Activated naive CD8-positive, alpha-beta T cell treated with anti-CD3 and anti-CD28 coated beads, Interleukin-2, amount 10 ng/mL, durations not matched to agents 7 days and 5 days (primary cell): ENCODE measurements at places on chromosomes 7 and 10.

DNA sequence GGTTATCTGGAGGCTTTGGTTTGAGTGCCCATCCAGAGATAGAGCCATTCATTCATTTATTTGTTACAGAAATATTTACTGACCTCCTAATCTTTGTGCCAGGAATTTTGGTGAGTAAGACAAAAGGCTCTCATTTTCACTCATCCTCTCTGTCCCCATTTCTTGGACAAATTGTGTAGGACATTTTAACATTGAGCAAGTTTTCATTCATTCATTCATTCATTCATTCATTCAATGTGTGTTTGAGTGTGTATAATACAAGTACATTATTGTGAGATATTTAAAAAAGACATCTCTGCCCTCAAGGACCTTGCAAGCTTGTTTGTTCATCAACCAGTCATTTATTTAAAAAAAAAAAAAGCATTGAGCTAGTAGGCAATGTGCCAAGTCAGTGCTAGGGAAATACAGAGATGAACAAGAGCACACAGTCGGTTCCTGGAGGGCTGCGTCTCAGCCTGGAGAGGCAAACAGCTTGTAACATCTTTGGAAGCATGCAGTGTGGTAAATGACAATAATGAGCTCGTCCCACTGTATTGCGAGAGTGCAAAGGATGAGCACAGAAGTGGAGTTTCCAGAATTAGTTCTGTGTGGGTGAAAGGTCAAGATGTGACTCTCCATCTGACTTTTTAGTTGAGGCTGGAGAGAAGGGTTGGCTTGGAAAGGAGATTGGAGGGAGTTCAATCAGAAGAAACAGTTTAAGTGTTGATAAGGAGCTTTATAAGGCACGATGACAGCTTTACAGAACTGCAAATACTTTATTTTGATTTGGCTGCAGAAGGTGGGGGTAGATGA is 50.5 kb upstream of the HBP1 start:
- DNase-seq = no peak

DNA sequence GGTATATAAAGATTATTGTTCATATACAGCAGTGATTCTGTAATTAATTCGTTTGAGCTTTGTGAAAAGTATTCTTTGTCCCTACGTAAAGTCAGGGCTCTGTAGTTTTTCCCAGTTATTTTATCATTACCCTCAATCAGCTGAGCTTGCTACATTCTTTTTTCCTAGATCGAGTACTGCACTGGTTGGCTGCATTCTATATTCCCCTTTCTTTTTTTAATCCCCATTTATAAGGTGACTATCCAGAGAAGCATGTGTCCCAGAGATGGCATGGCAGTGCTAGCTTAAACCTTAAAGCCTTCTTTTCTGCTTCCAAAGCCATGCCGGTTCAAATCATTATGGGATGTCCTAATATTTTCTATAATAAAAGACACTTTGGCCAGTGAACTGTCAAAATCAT is 230.1 kb upstream of the CELF2 start:
- no peak for DNase-seq

DNA sequence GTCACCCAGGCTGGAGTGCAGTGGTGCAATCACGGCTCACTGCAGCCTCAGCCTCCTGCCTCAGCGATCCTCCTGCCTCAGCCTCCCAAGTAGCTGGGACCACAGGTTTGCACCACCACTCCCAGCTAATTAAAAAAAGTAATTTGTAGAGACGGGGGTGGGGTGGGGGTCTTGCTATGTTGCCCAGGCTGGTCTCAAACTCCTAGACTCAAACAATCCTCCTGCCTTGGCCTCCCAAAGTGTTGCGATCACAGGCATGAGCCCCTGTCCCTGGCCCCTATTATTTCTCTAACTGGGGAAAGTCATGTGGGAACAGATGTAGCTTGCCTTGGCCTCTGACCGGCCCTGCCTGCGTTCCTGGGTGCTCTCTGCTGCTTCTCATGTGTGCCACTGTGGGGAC is 178.7 kb downstream of the RNF216 start:
- DNase-seq = no peak

GRCh38 chr7:80740778-80741545 is 102.5 kb downstream of the CD36 start:
- DNase-seq = no peak

GRCh38 chr7:159070431-159071148 is 74.1 kb downstream of the VIPR2 start:
- no peak for DNase-seq

- no peak for DNase-seq
Observed at GRCh38 chr10:110409488-110409887, 88.2 kb upstream of the DUSP5 start.

GRCh38 chr10:127919418-127920271 is 12.7 kb downstream of the PTPRE start:
- DNase-seq = no peak

- no peak for DNase-seq
Observed at GRCh38 chr10:124736491-124737136, 7.6 kb downstream of the FAM53B start.

DNA sequence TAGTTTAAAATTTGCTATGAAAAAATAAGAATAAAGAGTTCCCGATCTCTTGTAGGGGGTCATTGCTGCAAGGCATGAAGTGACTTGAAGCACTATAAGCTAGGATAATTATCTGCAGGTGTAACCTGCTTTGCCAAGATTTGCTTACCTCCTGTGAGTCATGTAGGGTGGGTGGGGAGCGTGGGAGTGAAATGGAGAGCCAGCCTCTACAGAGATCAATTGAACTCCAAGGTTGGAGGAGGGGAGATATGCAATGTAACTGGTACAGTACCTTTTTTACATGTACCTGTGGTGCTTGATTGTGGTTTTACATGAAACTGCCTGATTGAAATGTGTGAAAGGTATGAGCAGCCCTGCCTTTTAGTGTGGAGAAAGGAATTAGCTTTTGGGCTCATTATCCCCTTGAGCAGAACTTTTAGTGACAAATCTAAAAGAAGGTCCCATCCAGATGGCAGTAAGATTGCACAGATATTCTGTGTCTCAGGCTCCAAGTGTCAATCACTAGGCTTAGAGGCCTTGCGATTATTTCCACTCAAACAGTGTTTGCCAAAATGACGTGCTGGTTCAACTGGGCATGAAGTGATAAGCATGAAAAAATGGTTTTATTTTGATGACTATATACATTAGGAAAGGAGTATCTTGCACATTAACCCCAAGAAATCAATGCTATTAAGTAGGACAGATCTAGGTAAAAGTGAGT is 138.6 kb upstream of the GRB10 start:
- no peak for DNase-seq

- no peak for DNase-seq
Observed at GRCh38 chr10:76035206-76036110, 604.0 kb downstream of the LRMDA start.

- no peak for DNase-seq
Observed at GRCh38 chr7:64637521-64638445, 28.1 kb upstream of the ZNF107 start.

DNA sequence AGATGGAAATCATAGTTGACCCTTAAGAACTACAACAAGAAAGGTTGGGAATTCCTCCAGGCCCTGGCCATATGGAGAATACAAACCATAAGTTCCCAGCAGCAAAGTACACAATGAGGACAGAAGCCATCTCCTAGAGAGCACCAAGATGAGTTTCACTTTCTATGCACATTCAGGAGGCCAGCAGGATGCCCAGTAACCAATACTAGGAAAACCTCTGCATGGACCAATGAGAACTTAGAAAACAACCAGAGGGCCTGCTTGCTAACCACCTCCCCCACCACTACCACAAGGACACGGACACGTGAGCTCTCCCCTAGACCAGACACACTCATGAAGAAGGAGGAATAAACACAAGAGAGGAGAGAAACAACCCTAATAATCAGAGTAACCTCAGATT is 56.3 kb downstream of the IFIT5 start:
- DNase-seq = no peak

DNA sequence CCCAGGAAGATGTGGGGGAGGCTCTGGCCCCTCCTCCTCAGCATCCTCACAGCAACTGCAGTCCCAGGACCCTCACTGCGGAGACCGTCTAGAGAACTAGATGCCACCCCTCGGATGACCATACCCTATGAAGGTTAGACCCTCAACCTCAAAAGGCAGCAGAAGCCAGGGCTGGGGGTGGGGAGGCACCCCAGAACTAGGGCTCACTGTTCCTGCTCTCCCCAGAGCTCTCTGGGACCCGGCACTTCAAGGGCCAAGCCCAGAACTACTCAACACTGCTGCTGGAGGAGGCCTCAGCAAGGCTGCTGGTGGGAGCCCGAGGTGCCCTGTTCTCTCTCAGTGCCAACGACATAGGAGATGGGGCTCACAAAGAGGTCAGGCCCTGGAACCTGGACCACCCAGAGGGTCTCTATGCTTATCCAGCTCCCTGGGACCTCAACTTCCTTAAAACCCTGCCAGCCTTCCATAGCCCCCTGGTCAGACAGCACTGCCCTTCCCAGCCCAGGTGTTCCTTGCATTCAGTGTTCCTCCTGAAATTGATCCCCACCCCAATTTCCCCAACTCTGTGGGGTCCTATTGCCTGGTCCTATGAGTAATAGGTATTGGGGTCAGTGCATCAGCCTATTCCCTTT is 3.7 kb downstream of the SEMA4G start:
- no peak for DNase-seq

DNA sequence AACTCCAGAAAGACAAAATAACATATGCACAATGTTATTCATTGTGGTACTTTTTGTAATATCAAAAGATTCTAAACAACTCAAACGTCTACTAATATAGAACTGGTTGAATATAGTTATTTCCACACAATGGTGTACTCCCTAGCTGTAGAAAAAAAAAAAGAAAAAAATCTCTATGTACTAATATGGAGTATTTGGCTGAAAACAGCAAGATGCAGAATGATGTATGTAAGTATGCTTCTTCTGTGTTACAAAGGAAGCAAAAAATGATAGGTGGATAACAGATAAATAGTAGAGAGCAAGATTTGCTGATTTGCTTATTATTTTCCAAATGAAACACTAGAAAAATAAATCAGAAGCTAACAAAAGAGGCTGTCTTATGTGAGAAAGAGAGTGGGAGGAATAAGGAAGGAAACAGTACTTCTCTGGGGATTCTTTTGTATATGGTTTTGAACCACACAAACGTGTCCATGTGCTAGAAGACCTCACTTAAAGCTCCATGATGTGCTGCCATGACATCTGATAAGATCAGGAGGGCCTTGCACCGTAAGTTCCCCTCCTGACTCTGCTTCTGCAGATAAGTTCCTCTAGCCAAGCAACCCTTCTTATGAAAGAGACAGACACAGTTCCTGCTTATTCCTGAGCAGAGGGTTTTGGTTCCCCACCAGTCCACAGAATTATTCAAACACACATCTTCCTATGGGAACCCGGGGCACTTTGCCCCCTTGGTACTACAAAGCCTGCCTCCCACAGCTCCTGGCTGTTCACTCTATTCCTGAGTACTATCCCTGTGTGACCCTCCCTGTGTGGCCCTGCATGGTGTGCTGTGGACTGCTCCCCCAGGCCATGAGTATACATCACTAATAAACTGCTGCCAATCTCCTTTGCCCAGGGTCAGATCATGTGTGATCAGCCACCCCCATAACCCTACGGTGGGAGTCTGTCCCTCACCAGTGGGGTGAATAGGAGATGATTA is 159.1 kb downstream of the CCDC71L start:
- DNase-seq = no peak

- no peak for DNase-seq
Observed at GRCh38 chr10:76918106-76918505, 719.5 kb downstream of the KCNMA1 start.

DNA sequence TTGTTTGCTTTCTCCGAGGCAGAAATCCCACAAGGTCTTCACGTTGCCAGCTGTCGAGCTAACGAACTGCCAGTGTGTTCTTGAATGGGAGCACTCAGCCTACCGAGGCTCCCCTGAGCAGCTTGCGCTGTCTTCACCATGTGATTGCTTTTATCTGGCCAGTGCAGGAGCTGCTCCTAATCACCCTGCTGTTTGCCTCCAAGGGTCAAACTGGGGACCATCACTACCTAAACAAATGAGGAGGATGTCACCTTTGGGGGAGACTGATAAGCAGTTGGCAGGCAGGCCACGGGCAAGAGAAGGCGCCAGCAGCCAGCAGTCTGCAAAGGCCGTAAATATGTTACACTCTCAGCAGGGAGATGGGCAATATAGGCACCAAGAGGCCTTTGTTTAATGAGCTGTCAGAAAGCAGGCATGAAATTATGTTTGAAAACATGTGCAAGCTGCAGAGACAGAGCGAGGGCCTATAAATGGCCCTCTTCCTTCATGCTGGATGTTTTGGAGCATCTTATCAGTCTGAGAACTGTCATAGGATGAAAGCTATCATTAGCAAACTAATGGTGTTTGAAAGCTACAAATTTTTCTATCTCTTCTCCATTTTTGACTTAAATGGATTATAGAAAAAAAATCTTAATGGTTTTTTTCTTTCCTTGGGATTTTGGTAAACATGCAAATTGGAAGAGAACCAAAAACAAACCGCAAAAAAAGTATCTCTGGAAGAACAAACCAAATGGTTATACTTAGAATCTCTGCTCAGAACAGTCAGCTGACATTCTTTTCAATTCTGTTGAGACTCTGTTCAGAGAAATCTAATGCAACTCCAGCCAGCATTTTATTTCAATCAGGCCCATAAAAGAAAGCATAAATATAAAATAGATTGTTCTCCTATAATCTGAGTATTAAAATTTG is 267.3 kb upstream of the NPVF start:
- no peak for DNase-seq

- no peak for DNase-seq
Observed at GRCh38 chr7:17663061-17663675, 277.1 kb downstream of the SNX13 start.

GRCh38 chr10:129541200-129541599 is 74.2 kb downstream of the MGMT start:
- DNase-seq = no peak

DNA sequence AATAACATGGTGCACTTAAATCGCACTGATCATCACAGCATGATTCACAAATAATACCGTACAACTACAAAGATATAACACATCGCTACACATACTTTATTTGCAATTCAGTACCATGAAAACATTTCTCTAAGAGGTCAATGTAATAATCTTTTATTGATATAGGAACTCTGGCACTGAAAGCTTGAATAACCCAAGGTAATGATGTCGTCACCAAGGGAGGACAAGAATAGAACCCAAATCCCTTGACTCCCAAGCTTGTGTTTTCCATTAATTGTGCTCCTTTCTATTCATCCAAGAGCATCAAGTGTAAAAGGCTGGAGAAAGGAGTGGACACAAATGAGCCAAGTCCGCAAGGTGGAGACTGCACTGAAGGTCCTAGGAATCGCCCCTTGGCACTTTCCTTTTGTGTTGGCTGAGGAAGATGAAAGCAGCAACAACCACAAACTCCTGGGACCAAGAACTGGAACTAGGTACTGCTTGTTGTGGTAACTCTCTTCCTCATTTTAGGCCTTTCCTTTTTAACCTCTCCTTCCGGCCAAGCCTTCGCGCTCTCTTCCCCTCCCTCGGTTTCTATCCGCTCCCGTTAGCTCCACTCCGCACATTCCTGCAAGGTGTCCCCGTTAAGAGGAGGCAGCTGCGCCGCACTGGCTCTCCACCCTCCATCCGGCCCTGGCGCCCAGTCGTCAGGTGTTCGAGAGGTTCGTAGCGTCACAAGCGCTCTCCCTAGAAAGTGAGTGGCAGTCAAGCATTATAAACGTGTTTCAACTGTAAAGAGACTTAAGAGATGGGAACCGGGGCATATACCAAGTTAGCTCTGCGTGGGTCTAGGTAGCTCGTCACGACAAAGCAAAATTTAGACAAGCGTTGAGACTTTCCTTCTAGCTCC is 1.0 kb upstream of the CBLL1 start:
- DNase-seq = peak; percentile 75

GRCh38 chr10:118566911-118567310 is 28.5 kb downstream of the PRLHR start:
- no peak for DNase-seq

- no peak for DNase-seq
Observed at GRCh38 chr7:158710651-158711102, 6.1 kb upstream of the NCAPG2 start.
